Cerebellum (tissue), 4 donors: ENCODE measurements at places on chromosomes 2 and 18. TPM values are rescaled to one million over a fixed set of nuclear protein-coding genes. Genes with fewer than 3 reads are reported as not detected.

DNA sequence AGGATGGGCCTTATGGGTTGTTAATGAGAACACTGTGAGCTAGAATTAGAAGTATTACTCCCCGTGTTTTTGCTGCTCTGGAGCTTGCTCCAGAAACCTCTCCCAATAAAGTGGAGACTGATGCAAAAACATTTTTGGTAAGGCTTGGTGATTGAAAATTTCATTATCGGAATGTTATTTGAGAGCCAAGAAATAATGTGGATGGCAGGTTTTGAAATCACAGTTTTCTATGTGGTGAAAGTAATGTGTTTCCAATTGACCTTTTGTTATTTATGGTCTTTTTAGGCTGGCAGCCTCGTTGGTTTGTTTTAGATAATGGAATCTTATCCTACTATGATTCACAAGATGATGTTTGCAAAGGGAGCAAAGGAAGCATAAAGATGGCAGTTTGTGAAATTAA, 5.1 kb downstream of the PLEKHA3 start:
- no peak for DNase-seq

DNA sequence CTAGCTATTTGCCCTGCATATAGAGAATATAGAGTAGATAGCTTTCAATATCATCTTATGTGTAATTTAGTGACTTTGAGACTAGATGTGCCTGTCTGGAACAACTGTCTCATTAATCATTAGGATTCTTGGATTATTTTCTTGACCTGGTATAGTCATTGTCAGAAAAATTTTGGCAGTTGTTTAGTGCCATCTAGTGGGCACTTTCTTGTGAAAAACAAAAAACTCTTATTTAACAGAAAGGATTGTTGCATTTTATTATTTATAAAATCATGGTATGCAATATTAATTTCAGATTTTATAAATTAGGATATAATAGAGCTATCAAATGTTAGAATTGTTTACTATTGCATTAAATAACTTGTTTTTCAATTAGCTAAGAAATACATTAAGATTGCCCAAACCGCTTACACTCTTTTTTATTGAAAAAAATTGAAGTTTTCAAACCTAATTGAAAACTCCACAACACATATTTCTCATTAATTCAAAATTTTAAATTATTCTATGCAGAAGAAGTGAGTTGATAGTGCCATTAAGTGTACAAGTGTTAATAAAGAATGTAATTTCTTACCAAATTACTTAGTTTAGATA, 80.3 kb downstream of the DYNAP start:
- no peak for DNase-seq

DNA sequence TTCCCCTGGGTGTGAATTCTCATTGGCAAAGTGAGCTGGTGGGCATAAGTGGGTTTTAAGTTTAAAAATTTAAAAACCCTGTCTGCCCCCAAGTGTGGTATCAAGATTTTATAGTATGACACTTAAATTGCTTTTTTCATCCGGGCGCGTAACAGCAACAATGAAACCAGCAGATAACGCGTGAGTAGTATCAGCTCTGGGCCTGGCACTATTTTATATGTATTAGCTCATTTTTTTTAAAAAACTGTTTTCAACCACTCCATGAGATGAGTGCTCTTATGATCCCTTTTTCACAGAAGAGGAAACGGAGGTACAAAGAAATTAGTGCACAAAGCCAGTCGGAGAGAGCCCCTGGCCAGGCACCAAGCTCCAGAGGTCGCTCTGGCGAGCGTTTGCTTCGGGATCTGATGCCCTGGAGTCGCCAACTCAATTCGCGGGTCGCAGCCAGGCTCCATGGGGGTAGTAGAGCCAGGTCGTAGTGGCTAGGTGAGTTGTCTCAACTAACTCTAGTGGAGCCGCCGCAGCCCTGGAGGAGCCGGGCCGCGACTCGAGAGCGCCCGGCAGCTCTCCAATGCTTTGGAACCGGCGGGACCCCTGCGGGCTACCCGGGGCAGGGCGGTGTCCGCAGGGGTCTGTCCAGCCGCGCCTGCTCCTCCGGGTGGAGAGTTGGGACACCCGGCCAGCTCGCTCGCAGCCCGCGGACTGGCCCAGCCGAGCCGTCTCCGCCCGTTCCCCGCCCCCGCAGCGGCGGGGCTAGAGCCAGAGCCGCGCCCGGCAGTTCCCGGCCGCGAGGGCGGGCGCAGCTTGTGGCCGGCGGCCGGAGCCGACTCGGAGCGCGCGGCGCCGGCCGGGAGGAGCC, at the start of gene IL1R1:
Gene IL1R1, plus strand, starts transcription at position 777 of the 859 bp plus-strand sequence. CDS start 14,979 bp downstream, outside the sequence.
- peak; percentile 15 for DNase-seq

DNA sequence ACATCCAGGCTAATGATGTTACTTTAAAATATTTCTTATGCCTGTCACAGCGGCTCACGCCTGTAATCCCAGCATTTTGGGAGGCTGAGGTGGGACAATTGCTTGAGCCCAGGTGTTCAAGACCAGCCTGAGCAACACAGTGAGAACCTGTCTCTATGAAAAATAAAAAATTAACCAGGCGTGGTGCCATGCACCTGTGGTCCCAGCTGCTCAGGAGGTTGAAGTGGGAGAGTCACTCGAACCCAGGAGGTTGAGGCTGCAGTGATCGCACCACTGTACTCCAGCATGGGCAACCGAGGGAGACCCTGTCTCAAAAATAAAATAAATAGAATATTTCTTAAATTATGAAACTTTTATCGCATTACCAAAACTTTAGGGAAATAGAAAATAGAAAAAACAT, 28.1 kb upstream of the ACTR3 start:
- no peak for DNase-seq

Gene HJURP
- total RNA-seq: 8.0 TPM

Gene HOXD9
- not detected for total RNA-seq

Gene ANKRD62
- total RNA-seq: 0.18 TPM
